ENCODE measurements at places on chromosomes 5 and 9.

DNA sequence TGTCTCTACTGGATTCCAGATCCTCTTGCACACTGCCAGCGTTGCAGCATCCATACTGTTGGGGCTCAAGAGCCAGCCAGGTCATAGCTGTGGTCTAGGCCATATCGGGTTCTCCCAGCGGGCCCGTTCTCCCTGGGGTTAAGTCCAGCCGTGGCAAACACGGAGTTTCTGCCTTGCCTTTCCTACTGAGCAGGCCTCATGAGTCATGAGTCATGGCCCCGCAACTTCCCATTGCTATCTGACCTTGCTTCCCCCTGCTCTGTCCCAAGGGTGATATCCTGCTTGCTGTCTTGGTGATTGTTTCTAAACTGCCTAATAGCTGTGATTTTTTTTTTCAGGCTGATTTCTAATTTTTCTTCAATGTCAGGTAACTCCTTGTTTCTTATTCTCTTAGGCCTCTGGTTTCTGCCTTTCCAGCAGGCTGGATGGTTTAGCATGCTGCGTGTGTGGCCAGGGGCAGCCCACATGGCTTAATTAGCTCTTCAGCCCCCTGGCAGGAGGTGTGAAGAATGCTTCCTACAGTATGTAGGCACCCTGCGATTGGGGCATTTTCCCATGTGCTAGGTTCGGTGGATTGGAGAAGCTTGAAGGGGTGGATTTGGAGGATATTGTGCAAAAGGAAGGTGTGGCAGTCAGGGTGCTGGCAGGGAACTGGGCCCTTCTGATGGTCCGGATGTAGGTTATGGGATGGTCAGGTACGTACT is 18.7 kb downstream of the DAPK1 start:
- DNase-seq, result peak; percentile 77

DNA sequence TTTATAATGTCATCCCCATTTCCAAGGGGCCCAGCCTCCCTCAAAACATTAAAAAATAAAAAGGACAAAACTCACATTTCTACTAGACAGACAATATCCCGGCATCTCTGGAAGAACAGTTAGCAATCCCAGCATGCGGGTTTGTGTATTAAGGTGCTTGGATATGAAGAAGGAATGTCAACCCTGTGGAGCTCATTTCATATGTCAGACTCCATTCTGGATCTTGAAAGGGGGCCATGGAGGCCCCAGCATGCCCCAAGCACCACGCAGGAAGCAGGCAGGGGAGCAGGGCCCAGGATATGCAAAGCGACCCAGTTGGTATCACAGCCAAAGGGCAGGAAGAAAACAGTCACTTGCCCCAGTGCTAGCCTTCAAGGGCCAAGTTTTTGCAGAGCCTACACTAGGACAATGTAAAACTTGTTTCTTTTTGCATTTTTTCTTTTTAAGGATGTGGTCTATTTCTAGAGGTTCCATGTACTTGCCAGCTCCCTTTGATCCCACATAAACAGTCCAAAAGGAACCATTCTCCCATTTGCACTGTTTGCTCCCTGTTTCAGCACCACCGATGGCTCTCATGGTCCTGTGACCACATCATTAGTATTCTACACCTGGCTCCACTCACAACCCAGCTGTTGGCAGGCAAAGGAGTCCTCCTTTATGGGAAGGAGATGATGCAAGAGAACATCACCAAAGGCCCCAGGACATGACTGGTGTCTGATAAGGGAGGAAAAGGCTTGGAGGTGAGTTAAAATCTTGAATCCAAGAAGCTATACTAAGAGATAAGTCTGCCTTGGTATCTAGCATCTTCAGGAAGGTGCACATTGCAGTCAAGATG is 58.3 kb downstream of the FGF1 start:
- peak; percentile 26 for DNase-seq

DNA sequence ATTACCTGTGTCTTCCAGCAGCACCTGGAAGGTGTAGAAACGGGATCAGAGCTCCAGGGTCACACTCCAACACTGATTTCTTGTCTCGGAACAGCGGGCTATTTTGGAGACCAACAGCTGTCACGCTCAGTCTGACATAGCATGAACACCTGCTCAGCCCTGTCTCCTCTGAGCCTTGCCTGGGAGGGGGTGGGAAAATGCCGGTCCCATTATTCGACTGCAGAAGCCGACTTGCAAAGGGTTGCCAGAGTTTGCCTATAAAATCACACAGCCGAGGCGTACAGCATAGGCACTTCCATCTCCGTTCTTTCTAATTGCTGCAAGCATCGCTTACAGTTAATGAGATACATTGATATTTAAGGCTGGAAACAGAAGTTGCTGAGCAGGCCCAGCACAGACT is 300.8 kb upstream of the MSX2 start:
- no peak for DNase-seq

GRCh38 chr9:8364026-8364752 is 564.6 kb upstream of the DMAC1 start:
- DNase-seq, result no peak

DNA sequence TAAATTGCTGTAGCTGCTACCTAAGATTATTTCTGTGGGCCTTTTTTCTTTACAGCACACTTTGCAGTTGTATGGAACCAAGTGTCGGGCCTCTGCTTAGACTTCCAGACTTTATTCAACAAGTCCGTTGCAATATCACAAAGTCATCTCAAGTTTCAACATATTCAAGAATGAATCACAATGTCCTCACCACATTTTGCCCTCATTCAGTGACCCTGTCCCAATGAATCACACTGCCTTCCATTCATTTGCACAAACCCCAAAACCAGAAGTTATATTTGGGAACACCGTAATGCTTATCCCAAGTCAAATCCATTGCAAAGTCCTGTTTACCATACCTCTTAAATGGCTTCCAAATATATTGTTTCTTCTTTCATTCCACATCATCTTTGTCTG is 439.6 kb downstream of the CSNK1G3 start:
- DNase-seq, result peak; percentile 98

DNA sequence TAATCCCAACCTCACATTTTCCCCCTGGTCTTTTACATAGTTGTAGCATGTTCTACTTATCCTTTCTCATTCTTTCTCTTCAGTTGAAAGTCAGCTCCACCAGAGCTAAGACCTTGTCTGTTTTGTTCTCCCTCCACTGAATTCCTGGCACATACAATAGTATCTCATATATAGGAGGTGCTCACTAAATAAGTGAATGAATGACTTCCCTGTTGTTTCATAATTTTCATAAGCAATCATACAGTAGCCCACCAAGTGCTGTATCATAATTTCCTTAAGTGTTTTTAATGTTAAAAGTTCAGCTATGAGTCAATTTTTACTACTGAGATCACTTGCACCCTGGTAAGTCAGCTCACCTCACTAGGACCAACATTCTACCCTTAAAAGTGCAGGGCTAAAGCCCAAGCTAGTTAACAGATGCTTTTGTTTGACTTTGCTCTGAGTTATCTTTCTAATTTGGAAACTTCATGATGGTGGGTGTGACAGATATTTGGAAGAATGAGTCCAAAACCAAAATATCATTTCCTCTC is 27.6 kb downstream of the TMEM245 start:
- DNase-seq, result no peak

GRCh38 chr5:11319836-11320580 is 559.0 kb upstream of the DAP start:
- peak; percentile 6 for DNase-seq

DNA sequence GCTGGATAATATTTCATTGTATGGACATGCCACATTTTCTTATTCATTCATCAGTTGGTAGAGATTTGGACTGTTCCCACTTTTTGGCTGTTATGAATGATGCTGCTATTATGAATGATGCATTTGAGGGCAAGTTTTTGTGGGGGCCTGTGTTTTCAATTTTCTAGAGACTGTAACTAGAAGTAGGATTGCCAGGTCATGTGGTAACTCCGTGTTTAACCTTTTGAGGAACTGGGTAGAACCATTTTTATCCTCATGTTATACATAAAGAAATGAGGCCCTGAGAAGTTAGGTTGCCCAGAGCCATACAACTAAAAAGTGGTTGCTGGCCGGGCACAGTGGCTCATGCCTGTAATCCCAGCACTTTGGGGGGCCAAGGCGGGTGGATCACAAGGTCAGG is 22.4 kb upstream of the STRBP start:
- DNase-seq, result no peak

- no peak for DNase-seq
Measured at GRCh38 chr5:104913841-104914281, 1351.3 kb upstream of the NUDT12 start.

DNA sequence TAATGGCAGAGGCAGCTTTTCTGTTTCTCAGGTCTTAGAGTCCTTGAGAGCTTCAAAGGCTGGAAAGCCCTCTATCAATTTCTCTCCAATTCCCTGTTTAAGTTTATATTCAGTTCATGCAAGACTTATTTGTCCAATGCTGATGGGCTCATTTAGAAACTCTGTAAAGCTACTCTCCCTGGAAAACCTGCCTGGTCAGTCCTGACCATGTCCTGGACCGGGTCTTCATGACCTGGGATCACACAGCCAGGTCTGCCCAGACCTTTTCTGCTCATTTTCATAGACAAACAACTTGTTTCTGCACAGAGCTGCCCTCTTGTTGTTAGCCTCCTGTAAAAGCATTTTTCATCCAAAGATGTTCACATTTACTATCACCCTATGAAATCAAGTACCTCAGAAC is 85.4 kb upstream of the TBCA start:
- no peak for DNase-seq

DNA sequence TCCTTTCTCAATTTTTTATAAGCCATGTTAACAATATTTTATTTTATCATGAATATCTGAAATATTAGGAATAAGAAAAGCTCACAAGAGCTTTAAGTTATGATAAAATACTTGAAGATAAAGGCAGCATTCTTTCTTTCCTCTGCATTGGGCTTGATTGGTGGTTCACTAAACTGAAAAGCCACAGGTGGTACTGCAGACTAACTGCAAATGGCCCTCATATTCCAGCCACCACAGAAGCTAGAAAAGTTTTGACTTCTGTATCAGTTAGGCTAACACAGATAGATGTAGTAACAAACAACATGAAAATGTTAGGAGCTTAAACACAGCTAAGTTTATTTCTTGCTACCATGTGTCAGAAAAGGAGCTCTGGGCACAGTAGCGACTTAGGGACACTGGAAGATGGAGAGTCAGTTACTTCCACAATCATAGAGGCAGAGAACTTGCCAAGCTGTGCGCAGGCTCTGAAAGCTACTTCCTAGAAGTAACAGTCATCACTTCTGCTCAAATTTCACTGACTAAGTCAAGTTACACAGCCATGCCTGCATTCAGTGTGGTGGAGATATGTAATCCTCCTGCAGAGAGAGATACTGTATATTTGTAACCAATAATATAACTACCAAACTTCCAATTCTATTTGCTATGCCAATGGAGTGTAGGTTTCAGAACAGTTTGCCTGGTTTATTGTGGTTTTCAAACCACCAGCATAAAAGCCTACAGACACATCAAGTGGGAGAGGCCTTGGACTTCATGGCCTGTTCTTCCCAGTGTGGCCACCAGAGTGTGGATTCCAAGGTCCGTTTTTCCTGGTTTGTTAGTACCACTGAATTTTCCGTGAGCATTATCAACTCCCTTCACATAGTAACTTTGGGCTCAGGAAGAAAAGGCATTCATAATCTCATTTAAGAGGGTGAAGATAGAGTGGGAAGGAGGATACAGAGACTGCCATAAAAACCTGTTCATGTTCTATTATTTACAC is 268.3 kb downstream of the PJA2 start:
- peak; percentile 57 for DNase-seq

DNA sequence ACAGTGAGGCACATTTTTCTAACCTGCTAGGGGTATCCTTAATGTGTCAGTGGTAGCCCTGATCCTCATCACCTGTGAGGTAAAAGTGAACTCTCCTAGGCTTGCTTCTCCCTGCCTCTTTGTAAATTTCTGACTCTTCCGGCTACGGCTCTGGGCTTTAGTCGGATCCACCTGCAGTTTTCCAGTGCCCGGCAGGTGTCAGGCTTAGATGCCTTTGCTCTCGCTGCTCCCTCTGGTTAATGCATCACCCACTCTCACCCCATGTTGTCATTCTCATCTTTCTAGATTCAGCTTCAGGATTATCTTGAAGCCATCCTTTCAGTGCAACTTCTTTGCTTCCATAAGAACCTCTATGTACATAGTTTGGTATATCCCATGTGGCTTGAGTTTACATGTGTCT is 3.6 kb downstream of the CEP78 start:
- no peak for DNase-seq

- no peak for DNase-seq
Measured at GRCh38 chr9:117739624-117740347, 35.6 kb downstream of the TLR4 start.

- DNase-seq, result peak; percentile 79
Measured at GRCh38 chr9:22117511-22118384, 108.6 kb upstream of the CDKN2B start.

- peak; percentile 5 for DNase-seq
Measured at GRCh38 chr9:80501635-80502034, 929.9 kb downstream of the TLE4 start.

DNA sequence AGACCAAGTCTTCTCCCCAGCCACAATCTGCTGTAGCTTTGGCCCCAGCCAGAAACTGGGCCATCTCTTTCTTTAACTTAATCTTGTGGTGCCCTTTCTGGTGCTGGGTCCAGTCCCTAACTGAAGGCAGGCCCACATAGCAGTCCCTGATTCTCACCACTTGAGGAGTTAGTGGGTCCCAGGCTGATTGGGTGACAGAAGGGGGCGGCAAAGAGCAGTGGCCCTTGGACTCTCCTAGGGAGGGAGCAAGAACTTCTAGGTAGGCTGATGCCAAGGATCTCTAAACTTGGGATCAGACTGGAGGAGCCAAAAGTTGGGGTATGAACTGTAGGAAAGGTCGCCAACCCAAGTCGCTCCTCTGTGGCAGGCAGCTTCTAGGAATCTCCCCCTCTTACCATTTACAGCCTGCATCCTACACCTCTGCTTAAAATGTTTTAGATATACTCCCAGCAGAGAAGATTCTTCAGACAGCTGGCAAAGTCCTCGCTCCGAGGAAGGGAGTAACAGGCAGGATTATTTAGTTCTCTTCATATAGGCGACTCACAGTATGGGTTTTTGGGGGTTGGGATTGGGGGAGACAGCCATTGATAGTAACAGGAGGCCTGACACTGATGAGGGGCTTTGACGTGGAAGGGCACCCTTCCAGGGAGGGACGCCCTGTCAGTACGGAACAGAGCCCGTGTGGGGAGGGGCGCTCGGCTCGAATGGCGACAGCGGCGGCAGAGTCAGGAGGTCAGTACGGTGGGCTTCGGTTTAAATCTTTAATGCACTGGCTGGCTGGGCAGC is 2.0 kb upstream of the CCL27 start:
- peak; percentile 81 for DNase-seq

- peak; percentile 39 for DNase-seq
Measured at GRCh38 chr9:88387552-88388202, 567 bp upstream of the SPIN1 start.

- no peak for DNase-seq
Measured at GRCh38 chr5:143114481-143114880, 289.0 kb downstream of the NR3C1 start.
